ENCODE measurements at places on chromosomes 7 and 10. TPM values are rescaled to one million over a fixed set of nuclear protein-coding genes. Genes with fewer than 3 reads are reported as not detected.

SLC13A1 gene
- total RNA-seq: 10.6 TPM

CLDN3 gene
- total RNA-seq: 79.3 TPM

MGMT gene
- 30.7 TPM for total RNA-seq

STEAP1B gene
- total RNA-seq: 1.5 TPM

MRPS24 gene
- 63.9 TPM for total RNA-seq

LLCFC1 gene
- total RNA-seq: not detected

FLNC gene
- total RNA-seq: 190 TPM

TUBB8 gene
- 0.12 TPM for total RNA-seq

C7orf33 gene
- total RNA-seq: not detected

ZNF736 gene
- 36.1 TPM for total RNA-seq

IRF5 gene
- 9.4 TPM for total RNA-seq

PON3 gene
- 1.9 TPM for total RNA-seq

FAM171A1 gene
- total RNA-seq: 56.9 TPM

ZNF107 gene
- 6.5 TPM for total RNA-seq

CTAGE4 gene
- total RNA-seq: 5.3 TPM

PCDH15 gene
- total RNA-seq: 6.8 TPM

OR2A1 gene
- 0.29 TPM for total RNA-seq

CEP55 gene
- total RNA-seq: 6.2 TPM

CDCA7L gene
- 41.9 TPM for total RNA-seq

GPR141 gene
- total RNA-seq: 6.4 TPM

EVX1 gene
- total RNA-seq: not detected

LRRTM3 gene
- total RNA-seq: 1.1 TPM

PRPS1L1 gene
- not detected for total RNA-seq

GIMAP1 gene
- 2.6 TPM for total RNA-seq

PSPH gene
- 18.6 TPM for total RNA-seq

C10orf53 gene
- not detected for total RNA-seq

OR2A12 gene
- total RNA-seq: not detected

THNSL1 gene
- 9.4 TPM for total RNA-seq

GNAT3 gene
- not detected for total RNA-seq

VPS37D gene
- total RNA-seq: 18.6 TPM

OR13A1 gene
- 0.06 TPM for total RNA-seq

PKD2L1 gene
- not detected for total RNA-seq

ZNF479 gene
- not detected for total RNA-seq

CPA5 gene
- not detected for total RNA-seq

HIP1 gene
- total RNA-seq: 26.1 TPM

ABCB1 gene
- total RNA-seq: 22.8 TPM

KNDC1 gene
- 8.3 TPM for total RNA-seq

DIP2C gene
- total RNA-seq: 34.3 TPM

GPR15LG gene
- total RNA-seq: 0.64 TPM

HOXA2 gene
- 4.0 TPM for total RNA-seq

LRRD1 gene
- 0.82 TPM for total RNA-seq

FAM131B gene
- 1.9 TPM for total RNA-seq

OPN1SW gene
- total RNA-seq: not detected

Measured in metanephros (tissue), 2 donors.